IMR-90 (cell line): ENCODE measurements at places on chromosomes 11 and 22. TPM values are rescaled to one million over a fixed set of nuclear protein-coding genes. Genes with fewer than 3 reads are reported as not detected.

GRCh38 chr11:45253640-45254039, 32.5 kb downstream of the SYT13 start:
- no peak for DNase-seq

GRCh38 chr11:1879941-1880720, 11.6 kb downstream of the PRR33 start:
- no peak for DNase-seq

GRCh38 chr11:115326526-115326925, 177.7 kb downstream of the CADM1 start:
- no peak for DNase-seq

- no peak for DNase-seq
Measured at GRCh38 chr11:2467695-2468055, 22.9 kb downstream of the KCNQ1 start.

PLEKHB1 gene
- 0.79 and 0.86 TPM in 2 replicates for polyA plus RNA-seq

- peak; percentile 96 for DNase-seq
Measured at GRCh38 chr11:70415191-70415590, 16.9 kb downstream of the CTTN start.

CREB3L1 gene
- 76.9 and 82.3 TPM in 2 replicates for polyA plus RNA-seq

- DNase-seq, result peak; percentile 57
Measured at GRCh38 chr11:33475993-33476392, 218.8 kb downstream of the HIPK3 start.

DDI1 gene
- polyA plus RNA-seq, result not detected in 2 replicates

GRCh38 chr11:86969258-86969657, 14.1 kb upstream of the FZD4 start:
- no peak for DNase-seq

- DNase-seq, result peak; percentile 80
Measured at GRCh38 chr11:40338739-40339138, 1120.7 kb downstream of the LRRC4C start.

PGR gene
- not detected in 2 replicates for polyA plus RNA-seq
